HCT116 (cell line): ENCODE measurements at places on chromosomes 2 and 18. TPM values are rescaled to one million over a fixed set of nuclear protein-coding genes. Genes with fewer than 3 reads are reported as not detected.

Gene C2orf15
- 1.9 TPM for total RNA-seq

Gene MLPH
- 81.4 TPM for total RNA-seq

Gene GALNT13
- total RNA-seq: 0.44 TPM

Gene CCDC74B
- 3.2 TPM for total RNA-seq

Gene UGT1A9
- not detected for total RNA-seq

Gene TCF23
- total RNA-seq: not detected

DNA sequence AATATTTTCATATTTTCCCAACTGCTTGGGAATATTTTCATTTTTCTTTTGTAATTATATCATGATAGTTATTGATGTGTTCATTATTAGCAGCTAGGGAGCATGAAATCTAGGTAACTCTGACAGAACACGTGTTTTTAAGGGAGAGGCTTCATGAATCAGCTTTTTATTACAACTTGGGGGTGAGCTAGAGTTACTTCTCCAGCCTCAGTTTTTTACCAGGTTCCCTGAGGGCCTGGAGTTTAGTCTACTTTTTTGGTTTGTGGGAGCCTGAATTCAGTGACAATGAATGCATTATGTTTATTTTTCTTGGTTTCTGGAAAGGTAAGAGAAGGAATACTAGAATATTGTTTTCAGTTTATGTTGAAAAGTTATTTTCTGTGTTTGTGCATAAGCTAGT lies 18.0 kb downstream of the NAB1 start:
- no peak for DNase-seq

DNA sequence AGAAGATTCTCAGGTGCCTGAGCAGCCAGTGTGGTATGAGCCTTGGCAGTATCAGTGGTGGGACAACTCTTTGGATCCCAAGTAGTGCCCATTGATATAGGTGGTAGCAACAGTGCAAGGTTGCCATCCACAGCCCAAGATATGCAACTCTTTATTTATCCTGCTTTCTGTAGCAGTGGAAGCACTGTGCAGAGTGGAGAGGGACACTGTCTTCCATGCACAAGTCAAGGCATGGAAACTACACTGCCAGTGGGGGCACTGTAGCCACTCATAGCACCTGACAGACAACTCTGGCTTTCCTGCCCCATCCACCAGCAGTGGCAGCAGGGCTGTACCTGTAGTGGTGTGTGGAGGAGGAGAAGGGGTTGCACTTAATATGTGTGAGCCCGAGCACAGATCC lies 409.6 kb upstream of the TMEFF2 start:
- no peak for DNase-seq

DNA sequence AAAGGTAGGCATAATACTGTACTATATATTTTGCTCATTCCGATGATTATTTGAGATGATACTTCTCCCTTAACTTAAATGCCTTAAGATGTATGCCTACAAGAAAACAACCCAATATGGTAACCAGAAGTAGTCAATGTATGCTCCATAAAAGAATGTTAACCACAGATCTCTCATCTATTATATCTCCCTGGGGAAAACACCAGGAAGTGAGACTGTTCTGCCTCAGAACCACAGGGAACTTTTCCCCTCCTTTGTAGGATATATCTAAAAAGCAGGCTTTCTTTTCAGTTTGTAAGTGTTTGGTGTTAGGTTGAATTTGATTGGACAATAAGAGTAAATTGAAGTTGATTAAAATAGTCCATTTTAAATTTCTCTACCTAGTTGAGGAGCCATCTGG lies 1160.5 kb upstream of the NXPH2 start:
- no peak for DNase-seq

- DNase-seq: no peak
These were observed 32.2 kb upstream of the OTX1 start for GRCh38 chr2:63018439-63018838.

DNA sequence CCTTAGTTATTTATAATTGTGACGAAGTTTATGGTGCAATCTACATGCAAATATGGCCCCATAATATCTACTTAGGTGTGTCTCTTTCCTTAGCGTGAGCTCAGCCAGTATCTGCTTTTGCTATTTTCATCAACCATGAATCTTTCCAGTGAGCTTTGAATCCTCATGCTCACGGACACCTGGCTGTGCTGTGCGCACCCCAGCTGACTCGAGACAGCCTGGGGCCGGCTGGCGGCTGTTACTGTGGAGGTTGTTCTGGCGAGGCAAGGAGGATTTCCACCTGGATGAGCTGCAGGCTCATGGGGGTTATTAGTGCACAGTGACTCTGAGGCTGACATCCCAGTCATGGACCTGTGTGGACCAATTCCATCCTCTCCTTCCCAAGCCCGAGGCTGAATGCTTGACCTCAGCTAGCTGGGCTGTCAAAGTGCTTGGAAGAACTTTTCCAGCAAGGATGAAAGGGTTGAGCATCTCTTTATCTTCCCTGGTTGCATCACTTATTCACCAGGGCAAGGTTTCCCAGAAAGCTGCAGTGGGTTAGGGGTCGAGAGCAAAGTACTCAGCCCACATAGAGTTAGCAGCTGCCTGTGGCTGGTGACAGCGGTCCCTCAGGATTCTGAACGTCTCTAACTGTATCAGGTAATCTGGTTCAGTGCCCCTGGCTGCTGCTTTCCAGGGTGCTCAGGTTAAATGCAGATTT lies 141.7 kb downstream of the ARL4C start:
- DNase-seq: no peak

- no peak for DNase-seq
These were observed 19.3 kb downstream of the GALNT13 start for GRCh38 chr2:153891051-153891450.

DNA sequence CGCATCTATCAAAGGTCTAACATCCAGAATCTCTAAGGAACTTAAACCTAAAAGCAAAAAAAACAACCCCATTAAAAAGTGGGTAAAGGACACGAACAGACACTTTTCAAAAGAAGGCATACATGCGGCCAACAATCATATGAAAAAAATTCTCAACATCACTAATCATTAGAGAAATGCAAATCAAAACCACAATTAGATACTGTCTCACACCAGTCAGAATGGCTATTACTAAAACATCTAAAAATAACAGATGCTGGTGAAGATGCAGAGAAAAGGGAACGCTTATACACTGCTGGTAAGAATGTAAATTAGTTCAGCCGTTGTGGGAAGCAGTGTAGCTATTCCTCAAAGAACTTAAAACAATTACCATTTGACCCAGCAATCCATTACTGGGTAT lies 38.0 kb downstream of the PPP3R1 start:
- DNase-seq: no peak
